Fibroblast of skin of scalp (primary cell): ENCODE measurements at places on chromosomes 1 and 21.

DNA sequence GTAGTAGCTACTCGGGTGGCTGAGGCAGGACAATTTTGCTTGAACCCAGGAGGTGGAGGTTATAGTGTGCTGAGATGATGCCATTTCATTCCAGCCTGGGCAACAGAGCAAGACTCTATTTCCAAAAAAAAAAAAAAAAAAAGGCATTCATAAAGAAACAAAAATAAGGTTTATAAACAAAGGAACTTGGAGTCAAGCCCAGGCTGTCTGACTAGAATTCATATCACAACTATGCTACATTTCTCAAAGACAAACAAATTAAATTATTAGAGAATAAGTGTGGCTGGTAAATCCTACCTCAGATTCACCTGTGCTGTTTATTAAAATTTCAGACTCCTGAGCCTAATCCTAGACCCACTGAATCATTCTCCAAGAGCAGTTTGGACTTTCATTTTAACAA, 4.2 kb downstream of the GCLM start:
- peak; percentile 14 for DNase-seq

GRCh38 chr1:232267092-232267836, 362.7 kb downstream of the SIPA1L2 start:
- no peak for DNase-seq

GRCh38 chr21:44800971-44801467, 601 bp downstream of the UBE2G2 start:
- DNase-seq = no peak

GRCh38 chr1:233505130-233505529, 108.8 kb upstream of the KCNK1 start:
- no peak for DNase-seq

- peak; percentile 64 for DNase-seq
Measured at GRCh38 chr1:32464716-32465577, at the start of gene ZBTB8B. Gene ZBTB8B, plus strand, starts transcription at chr1:32465072. Its CDS starts 5,553 bp downstream, at chr1:32470625.

DNA sequence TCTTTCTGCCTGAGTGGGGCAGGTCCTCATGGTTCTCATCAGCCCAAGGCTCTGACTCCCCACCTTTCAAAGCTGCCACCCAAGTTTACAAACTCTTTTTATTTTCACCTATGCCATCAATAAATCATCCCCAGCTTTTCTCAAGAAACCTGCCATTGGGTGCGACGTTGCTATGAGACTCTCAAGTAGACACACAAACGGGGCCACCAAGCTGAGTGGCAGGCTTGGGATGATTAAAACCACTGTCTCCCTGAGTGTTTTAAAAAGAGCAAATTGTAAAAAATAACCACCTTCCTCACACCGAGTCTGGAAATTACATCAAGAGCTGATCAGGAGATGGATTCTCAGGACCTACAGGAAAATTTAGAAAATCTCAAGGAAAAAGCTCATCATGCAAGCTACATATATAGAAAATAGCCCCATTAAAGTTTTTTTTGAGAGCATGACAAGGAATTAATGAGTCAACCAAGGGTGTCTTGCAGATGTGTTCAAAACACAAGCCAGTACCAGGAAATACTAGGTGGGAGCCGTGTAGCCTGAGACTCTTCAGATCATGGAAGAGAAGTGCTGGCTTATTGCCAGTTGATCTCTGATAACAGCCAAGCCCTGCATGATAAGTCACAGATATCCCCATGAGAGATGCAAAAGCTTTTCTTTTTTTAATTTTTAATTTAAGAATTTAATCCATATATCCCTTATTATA, 158.4 kb upstream of the BACE2 start:
- no peak for DNase-seq

- no peak for DNase-seq
Measured at GRCh38 chr1:7402548-7402850, 368.6 kb upstream of the VAMP3 start.

DNA sequence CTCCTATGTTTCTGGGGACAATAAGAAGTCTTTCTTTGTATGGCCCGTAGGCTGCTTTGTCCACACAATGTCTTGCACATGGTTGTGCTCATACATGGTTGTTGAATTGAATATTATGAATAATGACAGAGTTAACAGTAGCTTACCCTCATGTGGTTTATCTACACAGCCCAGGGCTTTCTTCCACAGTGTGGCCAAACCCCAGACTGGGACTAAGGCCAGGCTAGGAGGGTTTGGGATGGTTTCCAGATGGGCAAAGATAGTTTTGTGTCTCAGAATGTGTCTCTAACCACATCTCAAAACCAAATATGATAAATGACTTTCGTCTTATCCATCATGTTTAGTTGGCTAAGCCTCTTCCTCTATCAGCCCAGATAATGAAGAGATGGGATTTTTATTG, 65.2 kb downstream of the CACNA1E start:
- DNase-seq = peak; percentile 36

- no peak for DNase-seq
Measured at GRCh38 chr1:205563927-205564441, 59.5 kb downstream of the CDK18 start.

DNA sequence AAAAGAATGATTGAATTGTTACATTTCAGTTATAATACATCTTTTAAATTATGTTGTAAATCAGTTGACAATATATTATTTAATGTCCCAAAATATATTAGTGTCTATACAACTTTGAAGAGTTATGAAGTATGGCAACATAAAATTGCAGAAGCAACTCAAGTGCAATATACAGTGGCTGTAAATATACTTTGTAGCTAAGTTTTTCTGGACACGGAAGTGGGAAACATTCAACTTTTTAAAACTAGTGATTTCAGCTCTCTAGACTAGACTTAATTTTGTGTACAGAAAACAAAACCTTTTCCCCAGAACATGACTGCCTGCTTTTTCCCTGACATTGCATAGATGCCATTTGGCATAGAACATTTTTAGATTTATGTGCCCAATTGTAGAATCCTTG, 29.5 kb upstream of the ABCG1 start:
- no peak for DNase-seq

GRCh38 chr1:104235141-104235540, 485.4 kb downstream of the AMY1C start:
- no peak for DNase-seq

GRCh38 chr1:212951126-212951946, 995 bp downstream of the VASH2 start:
- DNase-seq = no peak

DNA sequence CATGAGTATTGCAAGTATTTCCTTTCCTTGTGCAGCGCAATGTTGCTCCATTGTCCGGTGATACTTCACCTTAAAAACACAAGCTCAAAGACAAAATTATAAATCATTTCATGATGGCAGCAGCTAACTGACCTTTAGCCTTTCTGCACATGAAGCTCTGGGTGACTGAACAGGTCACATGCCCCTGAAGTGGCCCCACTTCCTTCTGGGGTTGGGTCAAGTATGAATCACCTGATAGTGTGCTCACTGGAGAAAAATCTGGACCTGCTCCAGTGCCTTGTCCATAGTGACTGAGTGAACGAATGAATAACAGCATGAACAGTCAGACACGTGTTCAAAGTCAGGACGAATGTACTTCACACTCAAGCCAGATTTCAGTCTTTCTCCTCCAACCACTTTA, 658.9 kb downstream of the NPHP4 start:
- DNase-seq = no peak

- DNase-seq = no peak
Measured at GRCh38 chr21:29371464-29371863, 72.7 kb downstream of the BACH1 start.

GRCh38 chr21:35020902-35021301, 28.2 kb downstream of the RUNX1 start:
- peak; percentile 24 for DNase-seq

DNA sequence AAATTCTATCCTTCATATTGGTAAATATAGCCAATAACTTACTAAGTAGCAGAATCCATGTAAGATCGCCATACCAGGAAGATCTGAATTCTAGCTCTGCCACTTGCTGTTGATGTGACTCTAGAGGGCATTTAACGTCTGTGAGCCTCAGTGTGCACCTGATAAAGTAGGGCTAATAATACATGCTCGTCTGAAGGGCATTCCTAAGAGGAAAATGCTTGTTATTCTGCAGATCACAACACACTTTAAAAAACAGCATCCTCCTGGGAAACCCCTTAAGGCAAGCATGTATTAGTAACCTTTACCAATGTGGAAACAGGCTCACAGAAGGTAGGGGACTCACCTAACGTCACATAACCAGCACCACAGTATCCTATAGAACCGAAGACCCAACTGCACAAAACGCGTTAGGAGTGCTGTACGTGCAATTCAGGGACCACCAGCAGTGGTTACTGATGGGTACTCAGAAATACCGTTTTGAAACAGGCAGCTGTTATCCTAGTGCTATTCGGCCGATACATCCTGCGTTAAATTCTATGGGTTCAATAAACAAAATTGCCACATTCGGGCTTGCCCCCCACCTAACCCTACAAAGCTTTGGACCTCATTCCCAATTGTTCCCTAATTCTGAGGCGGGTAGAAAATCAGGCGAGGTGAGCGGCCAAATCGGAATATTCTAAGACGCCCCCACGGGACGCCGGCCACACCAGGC, 758 bp downstream of the DEPDC1 start:
- peak; percentile 5 for DNase-seq

DNA sequence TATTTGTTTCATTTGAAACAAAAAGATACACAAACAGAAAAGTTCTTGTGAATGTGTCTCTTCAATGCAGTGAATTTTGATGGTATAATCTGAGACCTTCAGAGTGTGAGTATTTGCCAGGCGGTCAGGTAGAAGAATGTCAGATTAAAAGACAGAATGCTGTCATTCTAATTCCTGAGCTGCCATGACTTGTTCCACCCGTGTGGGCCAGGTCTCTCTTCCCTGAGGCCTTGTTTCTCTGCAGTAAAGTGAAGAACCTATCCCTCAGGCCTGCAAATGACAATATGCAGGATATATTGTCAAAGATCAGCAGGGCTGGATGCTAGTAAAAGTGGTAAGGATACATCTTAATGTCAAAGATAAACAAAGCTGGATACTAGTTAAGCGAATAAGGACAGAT, 111.4 kb downstream of the ZP4 start:
- no peak for DNase-seq

GRCh38 chr1:152141971-152142584, 16.9 kb downstream of the RPTN start:
- peak; percentile 68 for DNase-seq

DNA sequence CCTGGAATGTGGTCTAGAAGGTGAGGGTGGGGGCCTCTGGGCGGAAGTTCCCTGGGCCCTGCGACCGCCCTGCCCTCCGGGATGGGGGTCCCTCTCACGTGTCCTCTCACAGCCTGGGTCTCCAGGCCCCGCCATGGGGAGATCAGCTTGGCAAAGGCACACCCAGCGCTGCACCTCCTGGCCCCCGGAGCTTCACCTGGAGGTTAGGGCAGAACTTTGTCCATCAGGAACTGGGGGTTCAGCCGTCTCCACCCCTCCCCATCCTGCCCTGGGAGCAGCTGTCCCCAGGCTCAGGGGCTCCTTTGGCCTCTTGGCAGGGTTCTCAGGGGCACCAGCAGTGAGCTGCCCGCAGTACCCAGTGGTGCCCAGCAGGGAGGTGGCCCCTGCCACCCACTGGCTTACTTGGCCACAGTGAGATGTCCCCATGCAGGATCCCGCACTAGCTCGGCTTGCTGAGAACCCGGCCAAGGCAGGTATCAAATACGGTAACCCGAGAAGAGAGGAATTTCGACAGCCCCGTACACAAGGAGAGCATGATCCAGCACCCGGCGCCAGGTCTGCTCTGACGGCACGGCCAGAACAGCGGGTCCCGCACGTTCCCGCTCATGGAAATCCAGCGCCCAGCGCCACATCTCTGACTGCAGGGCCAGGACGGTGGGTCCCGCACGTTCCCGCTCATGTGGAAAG, 36.7 kb downstream of the RRP1 start:
- DNase-seq = no peak

DNA sequence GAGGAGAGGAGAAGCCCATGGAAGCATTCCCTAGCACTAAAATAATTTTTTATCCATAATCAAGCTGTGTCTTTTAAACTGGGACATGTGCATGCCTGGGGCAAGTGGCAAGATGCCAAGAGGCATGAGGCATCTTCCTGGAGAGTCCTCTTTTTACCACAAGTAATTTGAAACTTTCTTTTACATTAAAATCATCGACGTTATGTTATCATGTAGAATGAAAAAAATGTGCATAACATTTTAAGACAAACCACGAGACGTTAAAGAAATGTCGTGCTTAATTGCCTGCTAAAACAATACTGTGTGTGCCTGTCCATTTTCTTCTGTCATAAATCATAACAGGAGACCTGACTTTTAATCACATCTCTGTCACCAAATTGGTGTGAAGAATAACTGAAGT, 1.5 kb downstream of the STYXL2 start:
- peak; percentile 88 for DNase-seq

GRCh38 chr1:10623686-10624145, 149.0 kb downstream of the PEX14 start:
- DNase-seq = no peak

GRCh38 chr1:12621346-12622335, 3.6 kb upstream of the DHRS3 start:
- DNase-seq = no peak

GRCh38 chr1:38444770-38445442, 398.3 kb upstream of the POU3F1 start:
- DNase-seq = peak; percentile 18

DNA sequence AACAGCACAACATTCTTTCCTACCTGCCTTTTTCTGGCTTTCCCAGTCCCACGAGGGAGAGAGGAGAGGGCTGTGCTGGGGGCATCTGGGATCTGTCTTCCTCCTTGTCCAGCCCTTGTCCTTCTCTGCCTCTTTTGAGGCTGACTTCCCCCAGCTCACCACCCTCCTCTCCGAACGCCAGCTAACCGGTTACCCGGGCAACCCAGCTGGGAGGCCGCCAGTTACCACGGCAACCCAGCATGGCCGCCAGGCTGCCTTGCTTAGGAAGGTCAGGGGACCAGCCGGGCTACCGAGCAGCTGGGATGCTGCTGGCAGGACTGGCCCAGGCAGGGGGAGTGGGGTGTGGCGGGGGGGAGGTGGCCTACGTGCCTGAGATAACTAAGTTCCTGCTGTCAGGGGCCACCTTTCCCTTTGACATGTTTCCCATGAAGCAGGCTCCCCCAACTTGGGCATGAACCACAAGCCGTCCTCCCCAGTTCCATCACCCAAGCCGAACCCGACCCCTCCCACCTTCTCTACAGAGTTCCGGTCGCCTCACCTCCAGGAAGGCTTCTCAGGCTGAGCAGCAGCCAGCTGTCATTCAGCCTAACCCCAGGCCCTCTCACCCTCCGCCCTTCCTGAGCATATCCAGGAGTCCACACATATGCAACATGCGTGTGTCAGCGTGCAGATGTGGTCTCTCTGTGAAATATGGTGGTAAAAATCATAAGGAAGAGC, 8.7 kb downstream of the PLEKHA6 start:
- peak; percentile 70 for DNase-seq

GRCh38 chr21:36756527-36756926, 57.6 kb downstream of the SIM2 start:
- DNase-seq = no peak

DNA sequence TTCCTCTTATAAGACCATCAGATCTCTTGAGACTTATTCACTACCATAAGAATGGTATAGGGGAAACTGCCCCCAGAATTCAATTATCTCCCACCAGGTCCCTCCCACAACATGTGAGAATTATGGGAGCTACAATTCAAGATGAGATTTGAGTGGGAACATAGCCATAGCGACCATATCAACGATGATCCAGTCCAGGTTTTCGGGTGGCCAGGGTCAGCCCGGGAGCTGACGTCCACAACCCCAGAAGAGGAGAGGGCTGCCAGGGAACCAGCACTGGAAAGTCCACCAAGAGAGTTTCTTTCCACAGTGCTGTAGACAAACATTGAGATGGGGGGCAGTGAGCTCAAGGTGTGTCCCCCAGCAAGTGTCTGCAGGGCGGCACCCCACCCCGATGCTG, 88.4 kb downstream of the VWA5B1 start:
- DNase-seq = no peak
